Astrocyte of the hippocampus (primary cell): ENCODE measurements at places on chromosomes 6 and 20.
A peak's percentile ranks its signal among the peaks of the same experiment; 100 is the strongest.

- DNase-seq = no peak
Observed at GRCh38 chr20:43389211-43389610, 68.5 kb upstream of the SRSF6 start.

GRCh38 chr6:12348530-12349511 lies 58.7 kb downstream of the EDN1 start:
- peak; percentile 95 for DNase-seq

GRCh38 chr20:63139356-63139755 lies 76.6 kb downstream of the YTHDF1 start:
- no peak for DNase-seq

DNA sequence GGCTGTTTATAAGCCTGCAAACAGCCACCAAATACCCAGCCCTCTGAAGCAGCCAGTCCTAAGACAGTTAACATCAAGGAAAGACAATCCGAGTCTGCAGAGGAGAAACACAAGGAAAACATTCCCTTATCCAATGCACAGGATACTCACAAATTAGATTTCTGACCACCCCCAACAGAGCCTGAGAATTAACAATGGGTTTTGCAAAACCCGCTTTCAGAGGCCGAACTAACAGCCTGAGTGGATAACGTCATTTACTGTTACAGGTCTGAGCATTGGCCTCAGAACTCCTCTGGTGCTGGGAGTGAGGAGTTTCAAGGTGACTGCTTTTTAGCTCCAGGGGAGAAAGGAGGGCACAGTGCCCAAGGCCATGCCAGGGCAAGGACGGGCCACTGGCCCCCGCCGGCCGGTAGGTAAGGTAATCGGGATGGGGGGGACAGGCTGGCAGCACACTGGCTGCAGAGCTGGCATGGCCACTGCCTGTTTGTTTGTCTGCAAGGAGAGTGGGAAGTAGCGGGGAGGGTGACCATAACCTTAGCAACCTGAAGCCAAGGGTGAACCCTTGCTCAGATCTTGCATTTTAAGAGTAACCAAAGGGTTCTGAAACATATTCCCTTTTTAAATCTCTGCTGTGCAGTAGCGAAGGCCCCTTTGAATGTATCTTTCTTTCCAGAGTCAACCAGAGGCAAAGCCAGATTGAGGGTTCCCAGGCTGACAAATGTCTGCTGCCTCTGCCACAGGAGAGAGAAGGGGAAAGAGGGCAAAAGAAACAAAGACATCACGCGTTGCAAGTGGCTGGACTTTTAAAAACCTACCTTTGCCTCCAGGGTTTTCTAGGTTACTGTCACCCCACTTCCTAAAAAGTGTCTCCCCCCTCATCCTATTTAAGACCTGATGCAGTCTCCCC lies 3.9 kb downstream of the ZMYND8 start:
- peak; percentile 69 for DNase-seq

GRCh38 chr6:65979120-65979519 lies 272.1 kb upstream of the EYS start:
- DNase-seq = no peak

DNA sequence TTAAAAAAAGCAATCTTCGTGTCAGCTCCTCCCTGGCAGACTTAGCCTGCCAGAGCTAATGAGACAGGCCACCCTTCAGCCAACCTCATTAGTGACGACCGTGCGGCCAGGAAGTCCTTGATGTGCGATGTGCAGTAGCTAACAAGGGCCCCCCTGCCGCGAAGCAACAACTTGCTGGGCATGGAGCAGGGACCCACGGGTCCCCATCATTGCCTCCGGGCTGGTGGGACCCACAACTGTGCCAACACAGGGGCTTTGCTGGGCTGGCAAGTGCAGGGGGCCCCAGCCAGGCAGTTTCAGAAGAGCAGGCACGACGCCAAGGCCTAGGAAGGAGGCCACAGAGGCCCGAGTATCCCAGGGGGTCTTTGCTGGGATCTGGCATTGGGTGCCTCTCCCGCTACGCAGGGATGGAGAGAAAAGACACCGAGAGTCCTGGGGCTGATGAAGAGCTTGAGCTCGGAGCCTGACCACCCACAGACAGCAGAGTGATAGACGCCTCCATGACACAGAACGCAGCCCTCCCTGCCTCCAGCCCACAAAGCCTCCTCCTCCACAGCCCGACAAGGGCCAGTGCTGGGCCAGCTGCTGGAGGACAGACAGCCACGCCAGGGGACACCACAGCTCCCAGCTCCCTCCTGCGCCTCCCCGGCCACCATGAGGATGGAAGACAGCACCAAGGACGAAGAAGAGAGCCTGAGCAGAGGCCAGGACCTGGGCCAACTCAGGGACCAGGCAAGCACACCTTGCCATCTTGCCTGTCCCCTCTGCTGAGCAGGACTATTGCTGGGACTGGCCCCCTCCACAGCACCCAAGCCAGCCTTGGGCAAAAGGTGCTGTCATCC lies 96.6 kb downstream of the YTHDF1 start:
- DNase-seq = no peak

DNA sequence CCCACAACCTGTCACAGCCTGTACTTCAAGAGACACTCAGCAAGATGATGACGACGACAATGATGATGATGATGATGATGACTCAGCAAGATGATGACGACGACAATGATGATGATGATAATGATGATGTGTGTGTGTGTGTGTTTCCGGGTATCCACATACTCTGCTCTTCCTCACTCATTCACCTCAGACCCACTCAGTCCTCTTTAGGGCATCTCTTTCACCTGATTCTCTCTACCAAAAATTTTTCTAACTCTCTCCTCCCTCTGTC lies 1.2 kb upstream of the EIF6 start:
- DNase-seq = no peak

GRCh38 chr6:43221046-43221972 lies 8.0 kb downstream of the DNPH1 start:
- peak; percentile 56 for DNase-seq

- DNase-seq = no peak
Observed at GRCh38 chr20:45229264-45230056, 8.3 kb downstream of the SEMG2 start.

GRCh38 chr6:127162836-127163235 lies 44.4 kb downstream of the RSPO3 start:
- DNase-seq = peak; percentile 20

- no peak for DNase-seq
Observed at GRCh38 chr6:168575346-168576098, 134.5 kb downstream of the SMOC2 start.

DNA sequence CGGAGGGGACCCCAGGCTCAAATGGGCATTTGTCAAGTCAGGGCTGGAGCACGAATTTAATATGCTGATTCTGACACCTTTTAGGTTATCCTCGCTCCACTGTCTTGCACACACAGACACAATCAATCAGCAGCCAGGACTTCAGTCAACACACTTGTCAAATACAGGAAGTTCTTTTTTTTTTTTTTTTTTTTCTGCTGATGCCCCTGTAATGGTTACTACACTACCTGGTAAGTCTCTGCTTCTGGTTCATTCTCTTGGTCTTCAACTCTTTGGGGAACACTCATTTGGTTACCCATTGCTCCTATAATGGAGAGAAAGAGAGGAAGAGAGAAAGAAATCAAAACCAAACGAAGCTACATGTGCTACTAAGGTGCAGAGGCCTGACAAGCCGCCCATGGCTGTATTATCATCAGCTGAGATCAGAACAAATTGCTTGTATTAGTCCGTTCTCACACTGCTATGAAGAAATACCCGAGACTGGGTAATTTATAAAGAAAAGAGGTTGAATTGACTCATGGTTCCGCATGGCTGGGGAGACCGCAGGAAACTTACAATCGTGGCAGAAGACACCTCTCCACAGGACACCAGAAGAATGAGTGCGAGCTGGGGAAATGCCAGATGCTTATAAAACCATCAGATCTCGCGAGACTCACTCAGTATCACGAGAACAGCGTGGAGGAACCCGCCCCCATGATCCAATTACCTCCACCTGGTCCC lies 11.8 kb downstream of the BCAS1 start:
- DNase-seq = no peak

GRCh38 chr6:98487612-98488011 lies 346.8 kb upstream of the POU3F2 start:
- no peak for DNase-seq

DNA sequence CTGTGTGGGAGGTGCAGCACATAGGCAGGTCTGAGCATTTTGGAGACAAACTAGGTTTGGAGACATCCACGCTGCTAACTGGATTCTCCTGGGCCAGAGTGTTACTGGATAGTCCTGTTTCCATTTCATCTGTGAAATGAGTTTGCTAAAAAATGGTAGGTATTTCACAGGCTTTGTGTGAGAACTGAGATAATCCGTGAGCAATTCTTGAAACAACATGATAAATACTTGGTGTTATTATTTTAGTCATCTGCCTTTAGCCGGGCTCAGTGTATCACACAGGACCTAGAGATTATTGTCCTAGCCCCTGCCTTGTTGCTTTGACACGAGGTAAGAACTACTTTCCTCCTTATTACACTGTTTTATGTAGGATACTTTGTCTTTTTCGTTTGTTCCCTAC lies 63.0 kb downstream of the PRR18 start:
- DNase-seq = no peak

GRCh38 chr6:140460267-140460666 lies 1085.8 kb upstream of the CITED2 start:
- DNase-seq = no peak

DNA sequence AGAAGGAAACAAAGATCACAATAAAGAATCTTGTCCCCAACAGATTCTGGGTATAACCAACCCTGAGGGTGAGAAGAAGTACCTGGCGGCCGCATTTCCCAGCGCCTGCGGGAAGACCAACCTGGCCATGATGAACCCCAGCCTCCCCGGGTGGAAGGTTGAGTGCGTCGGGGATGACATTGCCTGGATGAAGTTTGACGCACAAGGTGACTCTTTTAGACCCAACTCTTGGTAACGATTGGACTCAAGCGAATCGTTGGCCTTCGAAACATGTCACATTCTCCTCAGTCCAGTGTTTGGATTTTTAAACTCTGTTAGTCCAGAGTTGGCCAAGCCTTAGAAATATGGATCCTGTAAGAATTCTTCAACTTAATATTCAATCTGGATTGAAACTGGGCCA lies 2.6 kb downstream of the PCK1 start:
- DNase-seq = no peak

- no peak for DNase-seq
Observed at GRCh38 chr6:149128489-149129145, 188.9 kb upstream of the TAB2 start.

- DNase-seq = peak; percentile 54
Observed at GRCh38 chr6:121647905-121648304, 212.5 kb downstream of the GJA1 start.

GRCh38 chr6:147561726-147562125 lies 53.2 kb downstream of the SAMD5 start:
- no peak for DNase-seq

GRCh38 chr20:35283441-35284266 lies 918 bp downstream of the EIF6 start:
- DNase-seq = no peak

DNA sequence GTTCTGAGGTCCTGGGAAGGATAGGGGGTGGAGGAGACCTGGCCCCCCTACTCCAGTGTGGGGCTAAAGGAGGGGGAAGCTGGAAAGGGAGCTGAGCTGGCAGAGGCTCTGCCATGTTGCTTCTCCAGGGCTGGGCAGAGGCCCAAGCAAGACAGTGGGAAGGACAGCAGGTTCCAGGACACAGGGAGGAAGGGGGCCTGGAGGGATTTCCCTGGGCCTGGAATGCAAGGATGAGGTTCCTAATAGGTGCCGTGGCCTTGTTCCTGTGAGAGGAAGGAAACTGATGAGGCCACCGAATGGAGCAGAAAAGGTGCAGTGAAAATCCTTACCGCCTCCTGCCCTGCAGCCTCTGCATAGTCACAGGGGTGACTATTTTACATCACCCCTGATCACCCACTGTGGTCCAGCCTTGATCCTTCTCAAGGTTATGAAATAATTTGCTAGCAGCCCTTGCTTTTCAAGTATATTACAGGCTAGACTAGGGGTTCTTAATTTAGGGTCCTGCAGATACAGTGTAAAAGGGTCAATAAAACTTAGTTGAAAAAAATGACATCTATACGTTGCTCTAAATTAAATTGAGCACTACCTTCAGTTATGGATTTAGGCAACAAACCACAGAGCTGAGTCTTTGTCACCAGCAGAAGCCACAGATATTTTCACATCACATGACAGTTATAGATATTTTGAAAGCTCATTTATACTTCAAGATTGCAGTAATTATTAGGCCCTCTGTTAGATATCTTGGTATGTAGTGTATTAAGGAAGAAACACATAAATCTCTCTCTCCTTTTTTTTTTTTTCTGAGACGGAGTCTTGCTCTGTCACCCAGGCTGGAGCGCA lies 45.7 kb upstream of the RNF24 start:
- DNase-seq = no peak

- no peak for DNase-seq
Observed at GRCh38 chr6:71345476-71346333, 57.1 kb downstream of the OGFRL1 start.

- DNase-seq = peak; percentile 10
Observed at GRCh38 chr20:15818651-15819071, 754.6 kb downstream of the KIF16B start.

- DNase-seq = no peak
Observed at GRCh38 chr6:127918506-127919427, 17.9 kb upstream of the THEMIS start.

DNA sequence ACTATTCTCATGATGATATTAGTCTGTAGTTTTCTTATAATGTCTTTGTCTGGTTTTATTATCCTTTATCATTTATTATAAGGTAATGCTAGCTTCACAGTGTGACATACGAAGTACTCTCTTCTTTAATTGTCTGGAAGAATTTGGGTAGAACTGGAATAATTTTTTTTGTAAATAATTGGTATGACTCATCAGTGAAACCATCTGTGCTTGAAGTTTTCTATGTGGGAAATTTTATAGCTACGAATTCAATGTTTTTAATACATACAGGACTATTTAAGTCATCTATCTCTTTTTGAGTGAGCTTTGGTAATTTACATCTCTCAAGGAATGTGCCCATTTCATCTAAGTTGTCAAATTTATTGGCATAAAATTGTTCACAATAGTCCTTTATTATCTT lies 86.3 kb downstream of the SOD2 start:
- no peak for DNase-seq

DNA sequence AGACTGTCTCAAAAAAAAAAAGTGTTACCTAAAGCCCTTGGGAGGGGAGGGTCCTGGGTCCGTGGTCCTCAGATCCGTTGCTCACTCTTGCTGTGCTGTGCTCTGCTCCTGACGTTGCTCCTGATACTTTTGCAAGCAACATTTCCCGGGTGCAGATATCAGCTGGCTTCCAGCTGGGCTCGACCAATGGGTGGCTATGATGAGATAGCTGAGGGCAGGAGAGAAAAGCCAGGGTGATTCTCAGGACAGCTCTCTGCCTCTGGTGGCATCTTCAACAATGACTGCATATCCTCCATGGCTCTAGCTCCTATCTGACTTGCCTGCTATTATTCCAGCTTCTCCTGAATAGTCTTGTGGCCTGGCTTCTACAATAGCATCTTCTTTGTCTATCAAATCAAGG lies 134.5 kb downstream of the RPS12 start:
- DNase-seq = no peak

GRCh38 chr6:158220786-158221442 lies 52.8 kb downstream of the GTF2H5 start:
- peak; percentile 91 for DNase-seq

GRCh38 chr20:1509237-1509636 lies 18.0 kb upstream of the SIRPB2 start:
- DNase-seq = no peak

- peak; percentile 39 for DNase-seq
Observed at GRCh38 chr6:154478701-154479060, 31.8 kb downstream of the CNKSR3 start.
